Stimulated activated CD8-positive, alpha-beta memory T cell treated with anti-CD3 and anti-CD28 coated beads, Interleukin-12 subunit alpha, Interleukin-12 subunit beta, amount 100 ng/mL, for 1 hour (primary cell): ENCODE measurements at places on chromosomes 7 and 10.

DNA sequence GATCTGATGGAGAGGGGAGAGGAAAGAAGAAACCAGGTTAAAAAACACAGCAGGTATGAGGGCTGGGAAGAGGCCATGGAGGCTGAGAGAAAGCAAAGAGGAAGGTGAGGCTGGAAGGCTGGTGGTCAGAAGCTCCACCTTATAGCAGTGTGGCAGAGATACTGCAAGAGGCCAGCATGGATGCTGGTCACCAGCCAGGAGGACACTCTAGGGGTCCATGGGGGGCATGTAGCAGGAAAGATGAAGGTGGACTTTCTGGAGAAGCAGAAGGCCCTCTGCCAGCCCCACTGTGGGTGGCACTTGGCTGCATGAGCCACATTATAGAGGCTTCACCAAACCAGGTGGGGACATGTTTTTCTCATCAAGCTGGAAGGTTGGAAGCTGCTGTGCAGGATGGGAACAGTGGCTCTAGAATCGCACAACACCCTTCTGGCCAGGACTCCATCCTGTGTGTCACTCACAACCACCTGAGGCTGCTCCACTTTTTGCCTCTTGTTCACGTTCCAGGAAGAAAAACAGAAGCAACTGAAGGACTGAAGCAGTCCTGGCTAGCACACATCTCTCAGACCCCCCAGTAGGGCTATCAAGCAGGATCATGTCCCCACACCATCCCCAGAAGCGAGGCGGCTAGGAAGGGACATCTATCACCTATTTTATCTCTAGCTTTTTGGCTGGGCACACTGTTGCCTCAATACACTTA lies 587.5 kb upstream of the MGMT start:
- DNase-seq, result no peak

GRCh38 chr10:24448351-24448999 lies 239.5 kb downstream of the KIAA1217 start:
- no peak for DNase-seq

GRCh38 chr10:80201608-80202141 lies 3.7 kb downstream of the ANXA11 start:
- DNase-seq, result no peak

DNA sequence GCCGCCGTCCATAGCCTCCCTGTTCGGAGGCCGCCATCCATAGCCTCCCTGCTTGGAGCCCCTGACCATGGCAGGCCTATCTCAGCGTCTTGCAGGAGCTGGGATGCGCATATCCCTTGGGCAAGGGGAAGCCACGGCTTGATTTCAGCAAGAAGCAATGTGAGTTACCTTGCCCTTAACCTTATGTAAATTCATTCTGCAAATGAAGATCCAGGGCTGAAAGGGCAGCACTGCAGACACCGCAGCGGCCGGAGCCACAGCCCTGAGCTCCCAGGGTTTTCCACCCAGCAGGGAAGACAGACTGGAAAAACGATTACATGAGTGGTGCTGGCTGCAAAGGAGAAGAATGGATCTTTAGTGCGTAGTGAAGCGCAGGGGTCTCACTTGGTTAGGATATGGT lies 95.8 kb downstream of the SEC61G start:
- no peak for DNase-seq

GRCh38 chr7:158014976-158015375 lies 572.6 kb downstream of the PTPRN2 start:
- DNase-seq, result no peak

DNA sequence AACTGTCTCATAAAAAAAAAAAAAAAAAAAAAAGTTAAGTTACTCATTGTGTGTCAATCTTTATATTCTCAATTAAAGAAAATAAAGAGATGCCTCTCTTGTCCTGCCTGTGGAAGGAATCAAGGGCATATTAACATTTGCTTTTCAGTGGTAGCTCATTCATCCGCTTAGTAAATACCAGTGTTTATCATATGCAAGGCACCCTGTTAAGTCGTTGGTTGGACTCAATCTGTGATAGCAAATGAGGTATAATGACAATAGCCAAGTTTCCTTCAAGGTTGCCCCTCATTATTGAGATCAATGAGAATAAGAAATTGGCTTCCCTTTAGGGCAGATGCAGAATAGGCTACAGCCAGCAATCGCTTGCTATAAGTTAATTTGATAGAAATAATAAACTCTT lies 812.7 kb upstream of the COBL start:
- DNase-seq, result no peak
